Stimulated activated CD8-positive, alpha-beta memory T cell treated with anti-CD3 and anti-CD28 coated beads, Interleukin-7, amount 100 ng/mL, for 4 hours (primary cell): ENCODE measurements at places on chromosomes 16 and 17.

DNA sequence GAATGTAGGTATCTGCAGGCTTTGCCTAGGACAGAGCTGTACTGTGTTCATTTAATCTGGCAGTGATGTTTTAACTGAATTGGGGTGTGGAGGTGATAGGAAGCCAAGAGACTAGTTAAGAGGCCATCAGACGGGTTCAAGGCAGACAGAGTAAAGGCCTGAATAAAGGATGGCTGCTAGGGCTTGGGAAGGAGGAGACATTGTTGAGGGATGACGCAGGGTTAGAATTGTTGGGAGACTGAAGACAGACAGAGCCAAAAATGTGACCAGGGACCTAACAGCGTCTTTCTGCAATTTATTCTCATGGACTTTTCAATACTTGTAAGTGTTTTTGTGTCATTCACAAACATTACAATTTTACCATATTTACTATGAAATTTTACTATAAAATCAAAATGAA lies 48.6 kb upstream of the MYH10 start:
- no peak for DNase-seq

DNA sequence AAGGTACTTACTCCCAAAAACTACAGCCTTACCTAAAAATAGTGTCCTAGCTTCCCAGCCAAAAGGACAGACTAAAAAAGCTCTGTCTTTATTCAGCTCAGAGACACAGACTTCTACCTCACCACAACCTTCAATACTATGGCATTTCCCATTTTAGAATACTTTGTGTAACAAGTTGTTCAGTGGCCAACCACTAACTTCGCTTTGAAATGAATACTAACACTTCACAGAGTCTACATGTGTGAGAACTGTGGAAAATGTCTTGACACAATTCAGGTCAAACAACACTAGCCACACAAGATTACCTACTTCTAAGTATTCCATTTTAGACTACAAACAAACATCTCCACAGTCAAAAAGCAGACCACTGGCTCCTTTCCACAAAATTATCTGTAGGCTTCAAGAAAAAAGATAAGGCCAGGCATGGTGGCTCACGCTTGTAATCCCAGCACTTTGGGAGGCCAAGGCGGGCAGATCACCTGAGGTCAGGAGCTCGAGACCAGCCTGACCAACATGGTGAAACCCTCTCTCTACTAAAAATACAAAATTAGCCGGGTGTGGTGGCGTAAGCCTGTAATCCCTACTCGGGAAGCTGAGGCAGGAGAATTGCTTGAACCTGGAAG lies 3.2 kb downstream of the HELZ start:
- no peak for DNase-seq

- no peak for DNase-seq
Measured at GRCh38 chr16:17205279-17206211, 265.2 kb downstream of the XYLT1 start.

DNA sequence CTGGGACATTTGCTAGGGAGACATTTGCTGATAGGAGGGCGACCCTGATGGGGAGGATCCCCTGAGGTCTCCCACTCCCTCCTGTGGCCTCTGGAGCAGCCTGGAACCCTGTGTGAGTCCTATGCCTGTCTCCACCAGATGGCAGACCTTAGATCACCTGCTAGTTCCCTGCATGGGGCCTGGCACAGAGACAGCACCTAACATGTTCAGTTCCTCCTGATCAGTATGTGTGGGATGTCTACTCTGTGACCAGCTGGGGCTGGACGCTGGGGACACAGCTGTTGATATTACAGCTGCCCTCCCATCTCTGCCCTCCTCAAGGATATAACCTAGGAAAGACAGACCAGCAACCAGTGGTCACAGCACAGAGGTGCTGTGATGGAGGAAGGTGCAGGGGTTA lies 1.1 kb upstream of the ADCY7 start:
- DNase-seq: no peak

GRCh38 chr16:4634768-4635167 lies 10.1 kb downstream of the MGRN1 start:
- DNase-seq: no peak

- no peak for DNase-seq
Measured at GRCh38 chr16:29985271-29985811, 10.1 kb downstream of the HIRIP3 start.

GRCh38 chr16:75218256-75219076 lies at the start of gene CTRB1:
TSS of gene CTRB1 (plus strand) at chr16:75218988. CDS start at chr16:75219008, 20 bp downstream.
- no peak for DNase-seq

DNA sequence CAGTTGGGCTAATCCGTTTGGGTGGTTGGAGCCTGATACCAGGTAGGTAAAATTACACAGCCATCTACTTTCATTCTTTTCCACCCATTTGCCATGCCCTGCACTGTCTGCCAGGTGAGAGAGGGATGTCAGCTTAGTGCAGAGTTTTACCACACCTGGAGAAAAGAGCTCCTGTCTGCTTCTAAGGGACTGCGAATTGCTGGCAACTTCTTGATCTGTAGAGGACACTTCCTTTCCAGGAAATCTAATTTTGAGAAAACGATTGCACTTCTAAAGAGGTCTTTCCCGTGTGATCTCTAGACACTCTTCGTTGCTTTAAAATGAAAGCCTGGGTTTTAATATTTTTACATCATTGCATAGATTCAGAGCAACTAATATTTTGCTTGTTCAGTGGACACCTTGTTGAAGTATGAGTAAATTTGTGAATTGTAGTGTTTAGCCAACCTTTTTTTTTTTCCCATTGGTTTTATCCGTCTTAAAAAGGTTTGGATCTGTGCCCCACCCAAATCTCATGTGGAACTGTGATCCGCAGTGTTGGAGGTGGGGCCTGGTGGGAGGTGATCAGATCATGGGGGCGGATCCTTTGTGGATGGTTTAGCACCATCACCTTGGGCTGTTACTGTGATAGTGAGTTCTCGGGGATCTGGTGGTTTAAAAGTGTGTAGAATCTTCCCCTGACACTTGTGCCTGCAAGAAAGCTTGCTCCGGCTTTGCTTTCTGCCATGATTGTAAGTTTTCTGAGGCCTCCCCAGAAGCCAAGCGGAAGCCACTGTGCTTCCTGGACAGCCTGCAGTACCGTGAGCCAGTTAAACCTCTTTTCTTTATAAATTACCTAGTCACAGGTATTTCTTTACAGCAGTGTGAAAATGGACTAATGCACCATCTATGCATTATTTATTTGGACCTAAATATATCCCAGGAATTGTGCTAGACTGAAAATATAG lies 104.6 kb downstream of the PRKCA start:
- no peak for DNase-seq

GRCh38 chr16:23694265-23694643 lies 15.6 kb downstream of the PLK1 start:
- no peak for DNase-seq

GRCh38 chr16:67847064-67847861 lies at the start of gene CENPT:
TSS of gene CENPT (minus strand) at chr16:67847693. CDS start at chr16:67833859, 13,834 bp downstream.
- no peak for DNase-seq

GRCh38 chr17:82334622-82335394 lies 1.2 kb upstream of the SECTM1 start:
- DNase-seq: no peak

- no peak for DNase-seq
Measured at GRCh38 chr16:17367036-17367435, 103.7 kb downstream of the XYLT1 start.

DNA sequence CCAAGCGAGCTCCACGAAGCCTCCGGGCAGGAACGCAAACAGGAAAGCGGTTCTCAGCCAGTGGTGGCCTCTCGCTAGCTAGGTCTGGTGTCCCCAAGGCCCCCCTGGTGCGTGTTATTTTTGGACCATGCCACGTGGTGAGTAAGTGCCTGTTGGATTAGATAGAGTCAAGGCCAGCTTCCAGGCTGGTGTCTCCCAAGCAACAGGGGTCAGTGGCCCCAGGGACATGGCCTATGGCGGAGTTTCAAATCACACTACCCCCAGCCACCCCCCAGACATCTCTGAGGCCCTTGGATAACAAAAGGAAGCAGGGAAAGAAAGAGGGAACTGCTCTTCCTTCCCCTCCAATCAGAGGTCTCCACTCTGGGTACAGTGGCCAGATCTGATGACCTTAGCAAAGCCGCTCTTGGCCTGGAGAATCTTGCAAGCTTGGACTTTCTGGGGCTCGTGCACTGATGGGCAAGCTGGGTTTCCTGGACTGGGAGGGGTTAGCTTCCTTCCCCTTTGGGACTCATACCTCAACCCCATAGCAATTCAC lies 58.2 kb downstream of the MAF start:
- DNase-seq: no peak

DNA sequence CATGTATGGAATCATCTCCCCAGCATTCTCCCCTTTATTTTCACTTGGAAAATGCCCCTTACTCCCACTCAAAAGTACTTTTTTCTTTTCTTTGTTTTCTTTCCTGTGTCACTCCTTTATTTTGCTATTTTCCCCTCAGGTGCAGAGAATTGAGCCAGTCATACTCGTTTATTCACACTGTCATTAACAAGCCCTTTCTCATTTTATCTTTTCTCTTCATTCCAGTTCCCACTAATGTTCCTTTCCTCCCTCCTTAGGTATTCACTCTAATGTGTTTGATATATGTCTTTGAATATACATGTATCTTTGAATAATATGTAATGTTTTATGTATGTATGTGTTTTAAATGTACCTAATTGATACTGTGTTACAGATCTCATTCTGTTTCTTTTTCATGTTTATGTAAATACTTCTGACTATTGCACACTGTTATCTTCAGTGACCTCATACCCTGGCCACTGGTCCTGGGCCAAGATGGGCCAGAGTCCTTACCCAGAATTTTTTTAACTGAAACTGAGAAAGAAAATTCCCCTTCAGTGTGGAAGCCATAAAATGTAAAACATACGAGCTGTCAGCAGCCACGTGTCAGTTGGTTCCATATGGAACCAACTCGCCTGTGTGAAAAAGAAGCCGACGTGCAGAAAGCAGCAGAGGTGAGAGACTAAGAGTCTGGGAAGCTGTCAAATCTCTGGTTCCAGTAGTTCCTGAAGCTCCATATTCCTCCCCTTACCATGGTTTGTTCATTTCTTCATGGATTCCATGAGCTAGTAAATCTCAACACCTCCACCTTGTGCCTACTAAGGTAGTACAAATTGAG lies 5.8 kb downstream of the SRR start:
- no peak for DNase-seq

DNA sequence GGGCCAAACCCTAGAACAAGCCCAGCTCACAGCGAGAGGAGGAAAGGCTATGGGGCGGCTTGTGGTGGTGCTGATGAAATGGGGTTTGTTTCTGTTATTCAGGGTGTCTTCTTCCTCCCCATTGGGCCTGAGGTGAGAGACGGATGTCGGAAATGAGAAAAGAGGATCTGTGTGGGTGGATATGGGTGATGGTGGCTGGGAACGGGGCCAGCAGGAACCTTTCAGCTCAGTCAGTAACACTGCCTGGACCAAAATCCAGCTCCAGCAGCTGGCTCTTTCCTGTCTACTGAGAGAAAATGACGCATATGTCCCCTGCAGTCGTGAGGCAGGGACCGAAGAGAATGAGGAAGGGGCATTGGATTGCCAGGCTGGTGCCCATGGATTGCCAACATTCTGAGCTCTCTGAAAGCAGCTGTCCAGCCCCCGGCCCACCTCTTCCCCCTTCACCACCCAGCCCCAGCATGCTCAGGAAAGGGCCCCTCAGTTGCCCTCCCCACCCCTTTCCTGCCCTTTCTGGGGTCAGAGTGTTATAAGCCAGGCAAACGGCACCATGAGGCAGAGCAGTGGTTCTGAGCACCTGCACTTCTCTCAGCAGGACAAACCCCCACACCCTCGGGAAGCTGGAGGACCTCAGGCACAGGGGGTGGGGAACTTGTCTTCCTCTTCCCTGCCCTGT lies 4.0 kb downstream of the MYH3 start:
- no peak for DNase-seq
